ENCODE measurements at places on chromosomes 13 and 19.

DNA sequence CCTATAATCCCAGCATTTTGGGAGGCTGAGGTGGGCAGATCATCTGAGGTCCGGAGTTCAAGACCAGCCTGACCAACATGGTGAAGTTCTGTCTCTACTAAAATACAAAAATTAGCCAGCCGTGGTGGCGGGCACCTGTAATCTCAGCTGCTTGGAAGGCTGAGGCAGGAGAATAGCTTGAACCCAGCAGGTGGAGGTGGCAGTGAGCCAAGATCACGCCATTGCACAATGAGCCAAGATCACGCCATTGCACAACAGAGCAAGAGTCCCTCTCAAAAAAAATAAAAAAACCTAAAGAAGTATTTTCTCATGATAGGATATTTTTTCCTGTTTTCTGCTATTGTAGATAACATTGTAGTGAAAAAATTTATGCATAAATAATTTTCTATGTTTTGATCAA lies 13.3 kb downstream of the IFT88 start:
- no peak for DNase-seq

DNA sequence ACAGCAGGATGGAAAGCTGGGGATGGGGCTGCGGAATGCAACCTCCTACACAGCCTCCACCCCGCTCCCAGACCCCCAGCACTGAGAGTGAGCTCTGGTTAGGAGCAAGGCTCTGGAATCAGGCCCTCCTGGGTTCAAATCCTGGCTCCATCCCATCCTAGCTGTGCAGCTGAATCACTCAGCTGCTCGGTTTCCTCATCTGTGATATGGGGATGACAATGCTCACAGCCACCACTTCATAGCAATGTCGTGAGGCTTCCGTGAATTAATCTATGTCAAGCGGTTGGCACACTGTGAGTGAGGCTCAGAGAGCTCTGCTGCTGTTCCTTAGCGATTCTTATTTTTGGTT lies 538 bp downstream of the ACP7 start:
- no peak for DNase-seq

DNA sequence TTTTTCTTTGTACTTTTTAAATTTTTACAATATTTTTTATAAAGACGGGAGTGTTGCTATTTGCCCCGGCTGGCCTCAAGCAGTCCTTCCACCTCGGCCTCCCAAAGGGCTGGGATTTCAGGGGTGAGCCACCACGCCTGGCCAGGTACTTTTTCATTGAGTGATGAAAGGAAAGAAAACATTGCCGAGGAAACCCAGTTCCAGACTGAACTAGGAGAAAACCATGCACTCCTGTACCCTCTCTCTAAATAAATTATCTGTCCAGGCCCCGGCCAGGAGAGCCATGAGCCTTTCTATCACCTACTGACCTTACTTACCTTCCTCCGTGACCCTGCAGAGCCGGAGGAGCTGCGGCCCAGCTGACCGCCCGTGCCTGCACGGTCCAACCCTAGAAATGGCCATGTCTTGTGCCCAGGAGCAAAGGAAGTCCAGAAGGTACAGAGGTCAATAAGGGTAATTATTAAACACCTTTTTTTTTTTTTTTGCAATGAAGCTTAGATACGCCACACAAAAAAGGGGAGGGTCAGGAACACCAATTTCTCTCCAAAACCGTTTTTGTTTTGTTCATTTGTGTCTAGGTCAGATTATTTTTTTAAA lies at the start of gene SLC7A9:
Gene SLC7A9, minus strand, starts transcription at position 399 of the 597 bp plus-strand sequence. CDS start 1,233 bp downstream, outside the sequence.
- no peak for DNase-seq

- DNase-seq, result no peak
These were observed 100.3 kb downstream of the TM9SF2 start for GRCh38 chr13:99601535-99601934.

- DNase-seq, result no peak
These were observed 24.9 kb upstream of the RNF113B start for GRCh38 chr13:98201984-98202383.

DNA sequence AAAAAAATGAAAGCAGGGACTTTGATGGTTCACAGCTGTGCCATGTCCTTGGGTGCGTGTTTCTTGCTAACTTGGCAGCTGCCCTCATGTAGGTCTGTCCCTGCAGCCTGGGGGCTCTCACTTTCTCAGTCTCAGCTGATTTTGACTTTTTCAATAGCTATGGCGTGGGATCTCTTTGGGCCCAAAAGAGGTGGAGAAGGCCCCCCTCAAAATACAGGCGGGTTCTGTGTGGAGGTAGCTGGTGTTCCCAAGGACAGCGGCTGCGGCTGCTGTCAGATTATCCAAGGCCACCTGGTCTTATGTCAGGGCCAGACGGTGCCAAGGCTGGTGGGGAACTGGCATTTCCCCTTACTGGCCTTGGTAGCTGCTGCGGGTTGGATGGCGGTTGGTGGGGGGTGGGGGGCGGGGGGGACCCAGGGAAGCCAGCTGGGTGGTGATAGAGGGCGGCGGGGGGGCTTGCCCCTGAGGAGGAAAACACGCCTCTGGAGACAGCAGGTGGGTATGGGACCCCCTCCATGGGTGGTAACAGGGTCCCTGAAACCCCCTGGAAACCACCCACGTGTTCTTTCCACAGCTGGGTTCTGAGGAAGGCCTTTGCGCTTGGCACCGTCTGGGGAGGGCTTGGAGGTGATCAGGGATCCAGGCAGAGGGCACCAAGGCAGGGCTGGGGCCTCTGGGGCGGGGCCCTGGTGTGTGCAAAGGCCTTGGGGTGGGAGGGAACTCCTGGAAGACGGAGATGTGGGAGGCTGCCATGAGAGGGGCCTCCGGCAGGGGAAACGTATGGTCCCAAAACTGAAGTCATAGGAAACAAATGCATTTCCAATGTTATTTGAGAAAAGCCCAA lies 4.1 kb downstream of the TIMM13 start:
- no peak for DNase-seq

DNA sequence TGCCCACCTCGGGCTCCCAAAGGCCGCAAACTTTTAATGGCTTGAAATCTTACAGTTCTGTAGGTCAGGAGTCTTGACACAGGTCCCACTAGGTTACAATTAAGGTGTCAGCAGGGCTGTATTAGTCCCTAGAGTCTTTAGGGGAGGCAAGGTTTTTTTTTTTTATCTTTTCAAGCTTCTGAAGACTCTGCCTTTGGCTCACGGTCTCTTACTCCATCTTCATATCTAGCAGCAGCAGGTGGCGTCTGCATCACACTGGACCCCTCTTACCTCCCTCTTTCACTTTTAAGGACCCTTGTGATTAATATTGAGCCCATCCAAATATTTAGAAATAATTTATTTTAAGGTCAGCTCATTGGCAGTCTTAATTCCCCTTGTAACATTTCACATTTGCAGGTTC lies 11.6 kb downstream of the MIR17HG start:
- no peak for DNase-seq

DNA sequence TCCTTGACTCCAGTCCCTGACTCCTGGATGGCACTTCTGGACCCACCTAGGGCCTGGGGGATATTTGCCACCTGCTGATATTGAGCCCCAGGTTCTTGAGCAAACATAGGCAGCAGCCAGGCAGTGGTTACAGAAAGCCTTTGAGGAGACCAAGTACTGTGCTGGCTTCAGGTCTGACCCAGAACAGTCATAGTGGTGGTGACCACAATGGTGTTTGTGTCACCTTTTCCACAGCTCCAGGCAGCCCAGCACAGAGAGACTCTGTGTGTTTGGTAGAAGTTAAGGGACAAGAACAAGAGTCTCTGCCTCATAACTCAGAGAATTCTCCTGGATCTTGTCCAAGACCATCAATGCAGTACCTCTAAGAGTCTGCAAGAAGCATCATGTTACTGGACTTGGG lies 14.6 kb upstream of the CLC start:
- no peak for DNase-seq

DNA sequence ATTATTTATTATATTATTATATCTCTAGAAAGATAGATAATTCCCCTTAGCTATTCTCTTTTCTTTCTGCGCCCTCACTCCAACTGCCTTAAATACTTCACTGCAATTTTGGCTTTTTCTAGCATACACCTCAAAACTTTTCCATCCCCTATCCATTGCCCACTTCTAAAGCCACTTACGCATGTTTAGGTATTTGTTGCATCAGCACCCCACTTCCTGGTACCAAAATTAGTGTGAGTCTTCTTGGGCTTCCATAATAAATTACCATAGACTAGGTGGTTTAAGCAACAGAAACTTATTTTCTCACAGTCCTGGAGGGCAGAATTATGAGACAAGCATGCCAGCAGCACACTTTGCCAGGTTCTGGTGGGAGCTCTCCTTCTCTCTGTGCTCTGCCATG lies 209.0 kb downstream of the FGF14 start:
- DNase-seq, result no peak

DNA sequence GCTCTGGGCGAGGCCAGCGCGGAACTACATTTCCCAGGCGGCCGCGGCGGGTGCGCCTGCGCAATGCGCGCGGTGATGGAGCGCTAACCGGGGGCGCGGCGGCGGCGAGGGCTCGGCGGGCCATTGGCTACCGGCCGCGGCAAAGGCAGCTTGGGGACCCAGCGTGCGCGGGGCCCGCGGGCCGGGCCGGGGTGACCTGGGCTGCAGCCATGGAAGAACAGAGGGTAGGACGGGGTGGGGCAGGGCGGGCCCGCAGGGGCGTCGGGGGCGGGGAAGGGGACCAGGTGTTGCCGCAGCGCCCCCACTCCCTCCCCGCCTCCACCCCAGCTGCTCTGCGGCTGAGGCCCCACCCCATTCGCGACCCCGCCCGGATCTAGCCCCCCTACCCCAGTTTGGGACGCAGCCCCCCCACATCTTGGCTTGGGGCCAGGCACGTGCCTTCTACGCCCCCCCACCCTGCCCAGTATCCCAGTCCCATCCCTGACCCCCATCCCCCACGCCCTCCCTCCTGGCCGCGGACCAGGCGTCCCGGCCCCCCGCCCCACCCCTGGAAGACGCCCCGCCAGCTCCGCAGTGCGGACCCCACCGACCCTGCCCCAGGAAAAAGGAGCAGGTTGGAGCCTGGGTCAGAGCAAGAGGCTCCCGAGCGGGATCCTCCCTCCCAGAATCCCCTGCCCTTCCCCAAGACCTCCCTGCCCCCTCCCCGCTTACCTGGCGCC lies at the start of gene FSD1:
Gene FSD1, plus strand, starts transcription at position 61 of the 719 bp plus-strand sequence. Its CDS starts 149 bp downstream, at position 210.
- peak; percentile 83 for DNase-seq

- DNase-seq, result no peak
These were observed 8.4 kb downstream of the ARL11 start for GRCh38 chr13:49636705-49637104.

DNA sequence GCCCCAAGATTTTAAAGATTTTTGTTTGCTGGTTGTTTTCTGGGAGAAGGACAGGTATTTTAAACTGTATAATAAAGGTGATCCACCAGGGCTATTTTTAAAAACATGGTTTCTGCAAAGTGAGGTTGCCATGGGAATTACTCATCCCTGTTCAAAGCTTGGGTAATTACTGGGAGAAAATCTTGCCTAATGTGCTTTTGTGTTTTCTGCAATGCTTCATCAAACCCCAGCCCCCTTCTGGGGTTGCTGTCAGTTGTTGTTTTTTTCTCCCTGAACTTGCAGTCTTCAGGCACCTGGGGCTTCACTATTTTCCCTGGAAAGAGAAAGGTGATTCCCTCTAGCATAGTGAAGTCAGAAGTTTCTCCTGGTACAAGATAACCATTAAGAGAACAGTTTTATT lies 277.2 kb downstream of the NALCN start:
- no peak for DNase-seq

- no peak for DNase-seq
These were observed 12.0 kb upstream of the ZNF274 start for GRCh38 chr19:58170860-58171259.

Data from NCI-H510A treated with DMSO at 0.1 percent for 48 hours (cell line).